ENCODE measurements at places on chromosomes 1 and 21.

GRCh38 chr1:30273456-30273855 lies 449.9 kb downstream of the MATN1 start:
- no peak for DNase-seq

DNA sequence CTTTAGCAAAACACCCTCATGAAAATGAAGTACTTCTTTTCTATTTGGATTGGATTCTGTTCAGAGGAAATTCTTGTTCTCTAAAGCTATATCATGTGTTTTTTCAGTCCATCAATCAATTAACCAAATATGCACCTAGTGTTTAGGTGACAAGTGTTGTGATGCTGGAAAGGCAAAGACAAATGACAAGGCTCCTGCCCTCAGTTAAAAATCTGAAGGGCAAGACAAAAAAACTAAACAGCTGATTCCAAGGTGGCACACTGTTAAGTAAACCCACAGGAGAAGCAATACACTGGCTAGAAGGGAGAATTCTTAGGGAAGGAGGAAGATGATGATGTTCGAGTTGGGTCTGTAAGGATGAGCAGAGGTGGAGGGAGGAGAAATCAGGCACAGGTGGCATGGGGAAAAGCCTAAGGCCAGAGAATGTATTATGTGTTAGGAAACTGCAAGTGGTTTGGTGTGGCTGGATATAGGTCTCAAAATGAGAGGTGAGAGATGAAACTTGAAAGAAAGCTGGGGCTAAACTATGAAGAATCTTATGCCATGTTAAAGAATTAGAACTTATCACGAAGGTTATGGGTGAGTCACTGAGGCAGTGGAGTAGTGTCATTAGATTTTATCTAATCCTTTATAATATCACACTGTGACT lies 51.8 kb upstream of the GFI1 start:
- DNase-seq = no peak

DNA sequence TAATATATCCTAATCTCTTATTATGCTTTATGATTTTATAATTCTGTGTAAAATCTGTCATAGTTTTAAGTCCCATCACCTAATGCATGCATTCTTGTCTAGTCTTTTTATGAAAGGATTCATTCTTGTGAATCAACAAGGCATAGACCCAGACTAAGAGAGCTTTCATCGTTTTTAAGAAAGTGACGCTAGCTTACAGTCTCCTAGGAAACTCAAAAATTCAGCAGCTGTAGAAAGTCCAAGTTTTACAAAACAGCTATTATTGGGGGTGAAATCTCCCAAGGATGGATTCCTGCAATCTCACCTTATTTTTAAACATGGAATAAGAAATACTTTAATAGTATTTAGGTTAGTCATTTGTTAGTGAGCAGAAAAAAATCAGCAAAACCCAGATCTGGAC lies 104.7 kb downstream of the NCAM2 start:
- DNase-seq = no peak

GRCh38 chr1:222788402-222789156 lies 26.3 kb upstream of the DISP1 start:
- no peak for DNase-seq

DNA sequence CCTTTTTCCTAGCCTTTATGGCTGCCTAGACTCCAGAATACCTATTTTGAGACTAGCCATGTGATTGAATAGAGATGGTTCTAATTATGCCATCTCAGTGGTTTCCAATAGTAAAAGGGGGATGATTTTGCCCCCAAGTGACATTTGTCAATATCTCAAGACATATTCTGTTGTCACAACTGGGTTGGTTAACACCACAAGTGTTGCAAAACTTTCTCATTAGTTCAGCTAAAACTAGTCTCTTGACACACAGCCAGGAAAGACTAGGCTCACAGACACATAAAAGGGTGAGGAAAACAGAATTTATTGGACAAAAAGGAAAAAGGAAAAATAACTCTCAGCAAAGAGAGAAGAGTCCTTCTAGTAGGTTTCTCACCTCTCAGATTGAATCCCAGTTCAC lies 39.9 kb upstream of the GBP5 start:
- DNase-seq = no peak

- no peak for DNase-seq
Observed at GRCh38 chr1:21884456-21885235, 52.5 kb downstream of the HSPG2 start.

Data from NCI-H510A (cell line).